ENCODE measurements at places on chromosomes 5 and 9.

DNA sequence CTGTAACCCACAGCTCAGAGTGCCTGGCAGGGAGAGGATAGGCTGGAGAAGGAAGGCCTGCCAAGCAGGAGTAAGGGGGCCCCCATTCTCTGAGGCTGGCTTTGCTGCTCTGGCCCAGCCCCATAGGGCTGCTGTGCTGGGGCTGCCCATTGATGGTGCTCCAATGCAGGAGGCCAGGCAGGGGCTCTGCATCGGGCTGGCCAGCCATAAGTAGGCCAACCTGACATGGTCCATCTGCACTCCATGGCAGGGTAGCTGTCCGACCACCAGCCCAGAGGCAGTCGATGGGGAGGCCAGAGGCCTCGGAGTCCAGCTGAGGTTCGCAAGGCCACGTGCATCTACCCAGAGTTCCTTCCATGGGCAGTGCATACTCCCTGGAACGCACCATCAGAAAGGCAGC is 75.0 kb upstream of the PITX1 start:
- DNase-seq: no peak

GRCh38 chr5:88807327-88807726 is 75.7 kb downstream of the MEF2C start:
- DNase-seq: no peak

DNA sequence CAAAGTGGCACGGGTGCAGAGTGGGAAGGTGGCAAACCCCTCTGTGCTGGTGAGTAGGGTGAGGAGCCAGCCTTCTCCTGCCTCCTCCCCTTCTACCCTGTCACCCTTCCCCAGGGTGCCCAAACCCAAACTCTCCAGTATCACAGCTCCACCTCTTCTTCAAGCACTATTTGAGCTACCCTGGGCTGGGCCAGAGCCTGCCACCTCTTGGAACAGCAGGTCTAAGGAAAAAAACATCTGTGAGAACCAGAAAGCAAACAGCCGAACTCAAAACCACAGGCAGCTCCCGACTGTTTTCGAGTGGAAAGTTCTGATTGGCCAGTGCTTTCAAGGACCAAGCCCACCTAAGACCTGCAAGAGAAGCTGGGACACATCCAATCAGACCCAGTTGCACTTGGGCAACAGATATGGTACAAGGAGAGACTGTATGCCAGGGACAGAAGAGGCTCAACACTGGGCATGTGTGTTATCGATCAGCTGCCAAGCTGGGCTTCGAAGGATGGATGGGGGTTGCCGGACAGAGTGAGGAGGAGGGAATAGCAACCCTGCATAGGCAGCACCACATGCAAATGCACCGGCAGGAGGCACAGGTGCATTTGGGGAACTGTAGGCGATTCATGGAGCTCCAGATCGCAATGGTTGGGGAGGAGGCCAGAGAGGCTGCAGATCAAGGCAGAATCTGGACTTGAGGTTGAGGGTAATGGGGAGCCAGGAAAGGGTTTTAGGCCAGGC is 19.7 kb downstream of the ACSL6 start:
- no peak for DNase-seq

DNA sequence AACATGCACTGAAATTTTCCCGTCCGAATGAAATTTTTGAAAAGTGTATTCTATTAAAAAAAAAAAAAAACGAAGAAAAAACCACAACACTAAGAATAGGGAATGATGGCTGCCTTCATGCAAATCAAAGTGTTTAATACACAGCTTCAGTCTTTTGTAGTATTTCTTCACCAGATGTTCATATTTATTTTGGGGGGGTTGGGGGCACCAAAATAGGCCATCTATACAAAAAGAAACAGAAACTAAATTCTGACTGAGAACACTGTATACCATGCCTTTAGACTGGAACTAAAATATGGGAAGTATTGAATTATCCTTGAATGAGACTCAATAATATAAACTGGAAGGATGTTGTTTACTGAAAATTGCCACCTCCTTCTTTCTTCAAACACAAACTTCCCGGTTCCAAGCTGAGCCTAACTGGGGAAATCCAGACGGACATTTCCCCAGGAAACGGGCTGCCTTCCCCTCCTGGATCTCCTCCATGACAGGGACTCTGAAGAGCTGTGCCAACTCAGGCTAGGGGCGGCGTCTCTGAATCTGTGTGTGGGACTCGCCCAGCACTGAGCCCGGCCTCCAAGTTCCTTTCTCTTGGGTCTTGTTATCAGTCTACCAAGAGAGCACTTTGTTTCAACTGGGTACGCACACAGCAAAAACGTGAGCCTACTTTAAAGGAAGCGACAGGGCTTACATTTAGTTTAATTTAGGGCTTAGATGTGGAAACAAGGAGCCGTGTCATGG is 511.3 kb upstream of the ADAMTS16 start:
- DNase-seq: no peak

DNA sequence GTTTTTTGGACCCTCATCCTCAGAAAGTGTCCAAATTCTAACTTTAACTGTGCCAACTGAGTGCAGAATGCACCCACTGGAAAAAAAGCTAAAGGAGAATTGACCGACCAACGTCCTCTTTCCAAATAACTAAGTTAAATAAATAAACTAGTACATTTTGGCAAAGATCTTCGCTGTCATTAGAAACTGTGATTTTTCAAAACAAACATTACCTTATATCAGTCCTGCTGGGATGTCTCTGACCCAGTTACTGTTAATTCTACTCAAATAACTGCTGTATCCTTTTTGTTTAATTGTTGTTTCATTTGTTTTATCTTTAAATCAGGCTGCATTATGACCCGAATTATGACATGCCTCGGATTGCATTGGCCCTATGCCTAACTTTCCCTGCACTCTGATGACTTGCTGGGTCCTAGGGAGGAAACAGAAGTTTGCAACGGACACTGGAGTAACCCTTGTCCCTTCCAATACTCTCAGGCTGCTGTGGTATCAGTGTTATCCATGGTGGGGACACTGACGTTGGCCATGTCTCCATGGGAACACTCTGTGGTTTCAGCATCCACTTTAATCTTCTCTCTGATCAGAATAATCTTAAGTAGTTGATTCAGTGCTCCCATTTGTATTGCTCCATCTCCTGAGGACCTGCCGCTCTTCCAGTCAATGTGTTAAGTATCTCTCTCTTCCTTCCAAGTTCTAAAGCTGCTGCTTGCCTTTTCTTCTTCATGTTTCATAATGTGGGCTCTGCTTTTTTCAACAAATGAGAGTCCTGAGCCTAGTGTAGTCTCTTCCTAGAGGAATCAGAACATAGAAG is 11.1 kb upstream of the IFNA5 start:
- no peak for DNase-seq

DNA sequence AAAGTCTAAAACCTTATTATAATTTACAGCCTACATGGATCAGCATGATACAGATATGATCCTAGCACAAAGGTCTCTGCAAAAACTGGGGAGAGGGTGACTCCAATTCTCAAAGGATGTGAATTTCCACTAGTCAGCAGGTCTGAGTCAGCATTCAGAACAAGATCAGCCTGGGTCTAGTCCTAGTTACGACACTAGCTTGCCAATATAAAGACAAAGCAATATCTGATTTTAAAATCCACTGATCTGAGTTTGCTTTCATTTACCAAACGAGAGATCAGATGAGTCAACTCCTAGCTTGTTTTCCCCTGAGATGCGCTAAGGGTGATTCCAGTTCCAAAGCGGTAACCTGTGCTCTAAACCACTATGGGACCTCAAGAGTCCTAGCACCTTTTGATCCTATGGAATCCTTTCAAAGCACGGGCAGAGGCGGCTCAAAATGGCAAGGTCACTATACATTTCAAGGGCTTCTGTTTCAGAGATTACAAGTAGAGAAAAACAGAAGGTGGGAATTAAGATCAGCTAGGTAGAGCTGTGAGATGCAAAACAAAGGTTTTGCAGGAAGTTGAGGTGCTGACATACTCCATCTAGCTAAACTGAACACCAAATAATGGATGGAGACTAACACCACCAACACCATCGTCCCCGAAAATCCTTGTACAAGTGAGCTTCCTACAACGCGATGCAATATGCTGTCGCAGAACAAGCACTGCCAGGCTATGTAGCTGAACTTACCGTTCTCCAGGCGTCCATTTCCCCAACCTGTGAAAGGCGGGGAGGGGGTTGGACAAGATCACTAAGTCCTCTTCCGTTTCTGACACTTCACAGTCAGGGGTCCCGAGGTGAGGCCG is 906 bp downstream of the SLC25A51 start:
- DNase-seq: no peak

GRCh38 chr5:59276917-59277372 is 616.6 kb downstream of the PDE4D start:
- no peak for DNase-seq

GRCh38 chr5:91976451-91976850 is 593.3 kb upstream of the ARRDC3 start:
- no peak for DNase-seq

DNA sequence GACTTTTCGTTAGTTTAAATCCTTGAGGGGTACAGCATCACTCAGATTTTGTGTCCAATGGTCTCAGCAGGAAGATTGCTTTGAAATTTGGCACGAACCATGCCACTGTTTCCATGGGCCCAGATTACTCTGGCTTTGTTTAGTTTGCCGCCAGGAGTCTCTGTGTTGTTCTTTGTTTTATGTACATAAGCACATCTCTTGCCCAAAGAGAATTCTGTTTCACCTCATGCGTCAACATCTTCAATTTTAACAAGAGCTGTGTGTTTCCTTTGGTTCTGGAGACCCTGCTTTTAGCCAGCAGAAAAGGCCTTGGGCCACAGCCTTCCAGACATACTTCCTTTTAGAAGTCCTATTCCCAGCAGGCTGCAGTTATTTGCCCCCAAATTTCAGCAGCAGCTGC is 62.4 kb downstream of the TNPO1 start:
- no peak for DNase-seq

- DNase-seq: no peak
These were observed 37.0 kb upstream of the RANBP6 start for GRCh38 chr9:6052293-6052919.

DNA sequence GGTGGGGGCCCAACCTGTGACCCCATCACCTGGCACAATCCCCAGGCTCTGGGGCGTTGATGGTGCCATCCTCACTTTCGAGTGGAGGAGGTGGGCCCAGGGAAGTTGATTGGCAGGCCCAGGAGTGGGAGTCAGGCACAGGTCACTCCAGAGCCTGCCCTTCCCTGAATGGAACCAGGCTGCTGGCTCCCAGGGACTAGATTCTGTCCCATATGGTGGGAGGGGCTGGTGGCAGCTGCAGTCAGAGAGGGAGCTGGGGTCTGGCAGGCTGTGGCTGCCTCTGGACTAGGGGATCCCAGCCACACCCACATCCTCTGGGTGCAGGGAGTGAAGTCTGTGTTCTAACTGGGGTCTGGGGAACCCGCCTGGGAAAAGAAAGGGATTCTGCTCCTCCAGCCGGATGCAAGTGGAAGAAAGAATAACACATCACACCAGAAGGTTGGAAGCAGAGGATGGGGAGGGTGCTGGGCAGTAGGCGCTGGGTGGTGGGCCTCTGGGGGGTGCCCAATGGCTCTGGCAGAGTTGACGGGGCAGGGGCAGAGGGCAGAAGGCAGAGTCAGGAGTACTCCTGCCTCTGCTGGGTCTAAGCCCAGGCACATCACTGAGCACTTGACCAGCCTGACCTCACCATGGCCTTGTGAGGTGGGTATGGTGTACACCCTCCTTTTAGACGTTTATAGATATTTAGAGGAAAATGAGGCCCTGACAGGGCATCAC is 25.8 kb downstream of the CEL start:
- no peak for DNase-seq

DNA sequence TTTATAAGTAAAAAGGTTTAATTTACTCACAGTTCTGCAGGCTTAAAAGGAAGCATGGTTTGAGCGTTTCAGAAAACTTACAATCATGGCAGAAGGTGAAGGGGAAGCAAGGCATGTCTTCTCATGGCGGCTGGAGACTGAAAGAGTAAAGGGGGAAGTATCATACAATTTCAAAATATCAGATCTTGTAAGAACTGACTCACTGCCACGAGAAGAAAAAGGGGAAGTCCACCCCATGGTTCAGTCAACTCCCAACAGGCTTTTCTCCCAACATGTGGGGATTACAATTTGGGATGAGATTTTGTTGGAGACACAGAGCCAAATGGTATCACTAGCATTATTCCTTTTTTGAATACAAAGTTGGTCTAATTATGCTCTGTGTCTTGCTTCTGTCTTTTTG is 627.9 kb upstream of the ST8SIA4 start:
- DNase-seq: no peak

GRCh38 chr9:27426511-27427271 is 97.4 kb upstream of the IFNK start:
- no peak for DNase-seq

- no peak for DNase-seq
These were observed 26.9 kb upstream of the PCA3 start for GRCh38 chr9:76737154-76737902.

GRCh38 chr5:64838376-64838775 is 69.6 kb downstream of the CWC27 start:
- DNase-seq: no peak

GRCh38 chr5:132431632-132432031 is 58.9 kb downstream of the IRF1 start:
- no peak for DNase-seq

GRCh38 chr9:98031169-98031568 is 25.4 kb upstream of the NANS start:
- DNase-seq: no peak

- peak; percentile 68 for DNase-seq
These were observed 137.2 kb downstream of the C9orf50 start for GRCh38 chr9:129483415-129484351.

GRCh38 chr5:135466178-135467050 is 14.3 kb upstream of the TIFAB start:
- peak; percentile 30 for DNase-seq

- DNase-seq: no peak
These were observed 37.1 kb upstream of the CEP120 start for GRCh38 chr5:123460296-123460729.

DNA sequence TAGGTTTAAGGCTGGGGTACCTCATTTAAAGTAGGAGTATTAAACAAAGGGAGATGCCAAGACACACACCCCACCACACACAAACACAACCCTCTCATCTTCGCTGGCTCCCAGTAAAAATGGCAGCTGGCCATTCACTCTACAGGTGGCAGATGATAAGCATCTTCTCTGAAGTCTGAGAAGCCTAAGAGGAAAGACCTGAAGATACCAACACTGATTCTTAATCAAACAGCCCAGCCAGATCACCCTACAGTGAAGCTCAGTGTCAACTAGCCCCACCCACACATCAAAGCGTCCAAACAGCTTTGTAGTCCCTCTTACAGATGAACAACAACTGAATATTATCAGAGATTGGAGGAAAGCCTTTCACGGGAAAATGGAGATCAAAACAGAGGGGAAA is 59.5 kb downstream of the SPOCK1 start:
- DNase-seq: no peak

DNA sequence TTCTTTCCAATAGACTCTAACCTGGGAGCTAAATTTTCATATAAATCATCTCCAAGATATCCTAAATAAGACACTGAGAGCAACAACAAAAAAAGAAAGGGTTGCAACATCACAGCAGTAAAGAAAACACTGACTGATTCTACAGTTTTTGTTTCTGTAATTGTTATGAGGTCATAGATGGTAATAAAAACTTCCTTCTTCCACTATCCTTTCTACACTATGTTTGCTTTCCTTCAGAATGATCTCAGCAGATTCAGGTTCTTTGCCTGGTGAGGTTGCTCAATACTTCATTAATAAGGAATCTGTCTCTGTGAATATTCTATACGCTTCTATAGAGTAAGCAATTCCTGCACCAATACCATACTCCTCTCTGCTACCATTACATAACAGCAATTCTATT is 835.6 kb upstream of the GRAMD2B start:
- no peak for DNase-seq

Data from SW 1271 (cell line).